ENCODE measurements at places on chromosomes 11 and 22. TPM values are rescaled to one million over a fixed set of nuclear protein-coding genes. Genes with fewer than 3 reads are reported as not detected.
A peak's percentile ranks its signal among the peaks of the same experiment; 100 is the strongest.

DNA sequence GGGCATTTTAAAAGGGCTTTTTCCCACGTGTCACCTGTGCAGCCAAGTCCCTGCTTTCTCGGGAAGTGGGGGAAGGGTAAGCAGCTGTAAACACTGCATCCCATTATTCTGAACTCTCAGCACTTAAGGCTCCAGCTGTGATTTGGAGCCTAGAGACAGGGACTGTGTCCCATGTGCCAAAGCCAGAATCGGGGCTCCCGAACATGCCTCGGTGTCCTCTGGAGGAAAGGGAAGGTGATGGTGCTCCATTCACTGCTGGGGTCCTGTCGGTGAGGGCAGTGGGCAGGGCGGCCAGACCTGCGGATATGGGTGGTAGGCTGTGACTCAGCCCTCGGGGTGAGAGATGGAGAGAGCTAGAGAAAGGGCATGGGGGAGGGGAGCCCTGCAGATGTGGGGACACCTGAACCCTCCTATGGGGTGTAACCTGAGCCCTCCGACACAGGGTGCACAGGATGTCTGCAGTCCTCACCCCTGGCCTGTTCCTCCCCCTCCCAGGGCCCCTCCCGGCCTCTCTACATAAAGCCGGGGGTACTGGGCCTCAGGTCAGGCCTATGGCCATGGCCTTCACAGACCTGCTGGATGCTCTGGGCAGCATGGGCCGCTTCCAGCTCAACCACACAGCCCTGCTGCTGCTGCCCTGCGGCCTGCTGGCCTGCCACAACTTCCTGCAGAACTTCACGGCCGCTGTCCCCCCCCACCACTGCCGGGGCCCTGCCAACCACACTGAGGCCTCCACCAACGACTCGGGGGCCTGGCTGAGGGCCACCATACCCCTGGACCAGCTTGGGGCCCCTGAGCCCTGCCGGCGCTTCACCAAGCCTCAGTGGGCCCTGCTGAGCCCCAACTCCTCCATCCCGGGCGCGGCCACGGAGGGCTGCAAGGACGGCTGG lies 31.8 kb downstream of the CAPN1 start:
- no peak overlapping the region for H3K27ac ChIP-seq
- H3K36me3 ChIP-seq: peaks cover 14% of the 10 kb centered on the region
- no peak overlapping the region for H3K4me3 ChIP-seq
- H3K27me3 ChIP-seq: no peaks in the 10 kb centered on the region

GRCh38 chr22:27798511-27799014 lies 3.0 kb downstream of the MN1 start:
- H3K4me1 ChIP-seq: no peaks in the 10 kb centered on the region
- no peaks in the 10 kb centered on the region for H3K36me3 ChIP-seq
- H3K27ac ChIP-seq: no peak overlapping the region
- H3K27me3 ChIP-seq: peaks cover 20% of the 10 kb centered on the region
- DNase-seq: peak; percentile 46

GRCh38 chr11:43694477-43694876 lies 13.9 kb downstream of the HSD17B12 start:
- DNase-seq: no peak
- H3K4me1 ChIP-seq: no peaks in the 10 kb centered on the region
- H3K4me3 ChIP-seq: no peak overlapping the region
- no peak overlapping the region for H3K27ac ChIP-seq
- H3K27me3 ChIP-seq: no peaks in the 10 kb centered on the region

The MRGPRX3 gene
- not detected for total RNA-seq

DNA sequence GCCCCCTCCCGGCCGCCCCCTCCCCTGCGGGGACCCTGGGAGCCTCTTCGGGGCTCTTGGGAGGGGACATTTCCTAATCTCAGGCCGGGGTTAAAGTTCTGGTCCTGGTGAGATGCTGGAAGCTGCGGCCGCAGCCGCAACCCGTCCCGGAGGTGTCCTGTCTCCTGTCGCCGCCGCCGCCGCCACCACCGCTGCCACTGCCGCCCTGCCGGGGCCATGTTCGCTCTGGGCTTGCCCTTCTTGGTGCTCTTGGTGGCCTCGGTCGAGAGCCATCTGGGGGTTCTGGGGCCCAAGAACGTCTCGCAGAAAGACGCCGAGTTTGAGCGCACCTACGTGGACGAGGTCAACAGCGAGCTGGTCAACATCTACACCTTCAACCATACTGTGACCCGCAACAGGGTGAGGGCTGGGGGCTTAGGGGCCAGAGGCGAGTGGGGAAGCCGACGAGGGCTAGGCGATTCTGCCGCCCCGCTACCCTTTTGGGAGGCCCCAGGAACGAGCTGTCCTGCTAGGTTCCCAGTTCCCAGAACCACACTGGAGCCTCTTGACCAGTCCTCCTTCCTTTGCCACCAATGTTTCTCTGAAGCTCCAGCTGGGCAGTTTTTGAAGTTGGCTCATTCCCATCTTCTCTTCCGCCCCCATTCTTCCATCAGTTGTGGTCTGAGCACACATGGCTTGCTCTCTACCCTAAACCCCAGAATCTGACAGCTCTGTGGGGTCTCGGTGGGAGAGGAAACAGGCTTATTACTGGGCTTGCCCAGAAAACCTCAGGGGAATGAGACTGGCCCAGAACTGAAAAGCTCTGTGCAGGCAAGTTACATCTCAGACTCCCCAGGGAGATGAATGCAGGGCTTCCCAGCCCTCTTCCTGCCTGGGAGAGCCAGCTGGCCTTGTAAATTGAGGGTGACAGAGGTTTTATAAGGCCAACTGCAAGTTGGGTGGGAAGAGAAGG lies 781 bp downstream of the SIDT2 start:
- peak; percentile 94 for DNase-seq
- H3K4me1 ChIP-seq: peaks cover 27% of the 10 kb centered on the region
- peak overlapping the region; percentile 89 for H3K4me3 ChIP-seq

DNA sequence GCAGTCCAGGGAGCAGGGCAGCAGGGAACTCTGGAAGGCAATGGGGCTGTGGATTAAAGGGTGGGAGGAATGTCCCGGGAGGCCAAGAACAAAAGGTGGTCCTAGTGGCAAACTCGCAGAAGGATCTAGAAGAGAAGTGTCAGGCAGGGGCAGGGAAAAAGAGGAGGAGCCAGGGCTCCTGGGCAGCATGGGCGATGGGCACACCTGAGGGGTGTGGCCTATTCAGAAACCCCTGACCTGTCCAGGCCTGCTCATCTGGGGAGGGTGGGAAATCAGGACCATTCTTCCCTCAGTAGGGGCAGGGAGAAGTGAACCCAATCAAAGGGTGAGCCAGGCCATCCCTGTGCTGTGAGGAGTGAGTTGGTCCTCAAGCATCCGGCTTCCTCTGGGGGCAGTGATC lies 108.6 kb downstream of the TRIM29 start:
- no peak for DNase-seq
- no peaks in the 10 kb centered on the region for H3K36me3 ChIP-seq
- H3K4me1 ChIP-seq: no peaks in the 10 kb centered on the region
- no peak overlapping the region for H3K4me3 ChIP-seq
- no peak overlapping the region for H3K27ac ChIP-seq

DNA sequence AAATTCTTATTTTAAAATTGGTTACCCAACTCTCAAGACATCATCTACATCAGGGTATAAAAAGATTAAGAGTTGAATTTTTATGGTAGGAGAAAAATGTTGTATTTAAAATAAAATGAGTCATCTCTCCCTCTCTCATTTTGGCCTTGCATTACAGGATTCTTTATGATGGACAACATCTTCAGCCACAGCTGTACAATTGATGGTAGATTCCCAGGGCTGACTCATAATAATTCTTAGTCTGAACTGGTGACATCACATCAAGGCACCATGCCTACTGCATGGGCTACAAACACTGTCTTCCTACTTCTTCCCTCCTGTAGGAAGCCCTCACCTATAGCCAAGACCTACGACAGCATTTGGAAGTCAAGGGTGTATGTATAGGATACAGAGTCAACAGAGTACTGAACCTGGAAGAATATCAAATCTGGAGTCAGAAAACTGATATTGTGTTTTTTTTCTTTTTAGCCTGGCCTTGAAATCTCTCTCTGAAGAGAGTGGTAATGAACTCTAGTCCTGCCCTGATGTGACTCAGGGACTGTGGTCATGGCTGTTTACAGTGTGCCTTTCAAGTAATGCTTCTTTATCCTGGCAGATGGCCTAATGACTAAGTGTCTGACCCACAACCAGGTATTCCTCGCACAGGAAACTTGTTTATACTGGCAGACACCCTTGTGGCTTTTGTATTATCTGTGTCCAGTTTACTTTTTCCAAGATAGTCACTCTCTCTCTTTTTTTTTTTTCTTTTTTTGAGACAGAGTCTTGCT lies 32.5 kb downstream of the MRGPRX2 start:
- no peaks in the 10 kb centered on the region for H3K36me3 ChIP-seq
- no peak overlapping the region for H3K27ac ChIP-seq
- H3K27me3 ChIP-seq: peaks cover 10% of the 10 kb centered on the region
- DNase-seq: no peak

DNA sequence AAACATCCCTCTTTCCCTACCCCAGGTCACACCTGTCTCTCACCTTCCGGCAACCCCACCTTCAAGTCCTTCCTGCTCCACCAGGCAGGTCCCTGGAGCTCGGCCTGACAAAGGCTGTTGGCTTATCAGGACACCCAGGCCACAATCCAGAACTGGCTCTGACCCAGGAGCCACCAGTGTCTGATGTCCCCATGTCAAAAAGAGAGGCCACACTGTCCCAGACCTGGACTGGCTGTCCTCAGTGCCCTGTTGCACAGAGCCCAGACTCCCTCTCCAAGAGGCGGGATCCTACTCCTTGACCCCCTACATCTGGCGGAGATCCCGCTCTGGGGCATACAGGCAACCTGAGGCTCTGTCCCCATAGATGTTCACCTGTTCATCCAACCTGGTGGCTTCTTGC lies 116.0 kb downstream of the MN1 start:
- no peak for DNase-seq
- H3K27ac ChIP-seq: no peak overlapping the region
- H3K4me3 ChIP-seq: no peak overlapping the region
- H3K27me3 ChIP-seq: peaks cover 11% of the 10 kb centered on the region
- peaks cover 7% of the 10 kb centered on the region for H3K4me1 ChIP-seq
- no peaks in the 10 kb centered on the region for H3K36me3 ChIP-seq

DNA sequence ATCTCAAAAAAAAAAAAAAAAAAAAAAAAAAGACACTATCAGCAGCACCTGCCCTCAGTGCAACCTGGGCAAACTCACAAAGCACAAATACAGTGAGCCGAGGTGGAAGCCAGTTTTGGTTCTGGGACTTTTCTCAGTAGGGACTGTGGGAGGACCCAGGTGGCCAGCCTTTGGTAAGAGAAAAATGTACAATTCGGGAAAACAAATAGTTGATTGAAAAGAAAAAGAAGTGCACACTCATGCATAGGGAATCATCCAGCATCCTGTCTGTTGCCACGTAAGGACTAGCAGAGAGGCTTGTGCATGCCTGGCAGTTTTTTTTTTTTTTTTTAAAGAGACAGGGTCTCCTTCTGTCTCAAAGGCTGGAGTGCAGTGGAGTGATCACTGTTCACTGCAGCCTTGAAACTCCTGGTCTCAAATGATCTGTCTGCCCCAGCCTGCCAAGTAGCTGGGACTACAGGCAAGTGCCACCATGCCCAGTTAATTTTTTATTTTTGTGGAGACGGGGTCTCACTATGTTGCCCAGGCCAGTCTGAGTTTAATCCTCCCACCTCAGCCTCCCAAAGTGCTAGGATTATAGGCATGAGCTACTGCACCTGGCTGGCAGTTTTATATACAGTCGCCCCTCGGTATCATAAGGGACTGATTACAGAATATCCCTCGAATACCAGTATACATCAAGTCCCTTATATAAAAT lies 36.7 kb downstream of the TPST2 start:
- peaks cover 49% of the 10 kb centered on the region for H3K4me1 ChIP-seq
- peak; percentile 90 for DNase-seq
- no peaks in the 10 kb centered on the region for H3K27me3 ChIP-seq
- H3K36me3 ChIP-seq: no peaks in the 10 kb centered on the region

The RAG2 gene
- total RNA-seq: not detected

DNA sequence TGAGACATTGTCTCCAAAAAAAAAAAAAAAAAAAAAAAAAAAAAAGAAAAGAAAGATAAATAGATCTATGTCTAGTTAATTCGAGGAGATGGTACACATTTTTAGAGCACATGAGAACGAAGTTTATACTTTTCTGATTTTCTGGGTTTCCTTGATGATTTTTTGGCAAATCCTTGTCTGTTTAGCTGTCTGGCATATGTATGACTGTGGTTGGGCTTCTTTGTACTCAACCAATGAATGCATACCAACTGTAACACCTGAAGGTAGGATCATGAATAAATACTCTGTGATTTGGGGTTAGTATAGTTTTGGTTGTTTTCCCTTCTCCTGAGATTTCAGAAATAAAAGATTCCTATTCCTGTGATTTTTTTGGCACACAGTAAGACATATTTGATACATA lies 63.1 kb downstream of the ARHGEF12 start:
- peak overlapping the region; percentile 17 for H3K27ac ChIP-seq
- no peaks in the 10 kb centered on the region for H3K27me3 ChIP-seq
- no peak for DNase-seq

The FOXRED2 gene
- total RNA-seq: 15.9 TPM

The MCAM gene
- 11.2 TPM for total RNA-seq

DNA sequence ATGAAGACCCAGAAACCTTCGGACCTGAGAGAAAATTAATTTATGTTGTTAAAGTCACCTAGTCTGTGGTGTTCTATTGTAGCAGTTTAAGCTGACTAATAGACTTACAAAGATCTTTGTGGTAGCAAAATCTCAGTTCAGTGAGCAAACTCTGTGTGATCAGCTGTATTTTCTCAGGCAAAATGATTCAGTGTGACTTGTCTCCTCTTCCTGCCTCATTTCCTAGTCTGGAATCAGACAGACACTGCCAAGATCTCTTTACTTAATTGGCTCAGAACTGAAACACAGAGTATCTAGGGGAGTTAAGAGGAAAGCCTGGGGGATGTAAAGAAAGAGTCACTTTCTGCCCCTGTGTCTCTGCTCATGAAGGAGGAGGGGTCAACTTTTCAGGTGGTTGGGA lies 564.7 kb downstream of the KCNA4 start:
- no peak for DNase-seq
- H3K4me1 ChIP-seq: peaks cover 5% of the 10 kb centered on the region
- H3K36me3 ChIP-seq: no peaks in the 10 kb centered on the region
- H3K27ac ChIP-seq: peak overlapping the region; percentile 7
- no peak overlapping the region for H3K4me3 ChIP-seq
- H3K27me3 ChIP-seq: no peaks in the 10 kb centered on the region

GRCh38 chr11:89125298-89125697 lies 52.4 kb upstream of the TYR start:
- H3K27ac ChIP-seq: no peak overlapping the region
- no peak for DNase-seq

Measured in osteoblast (primary cell).